ENCODE measurements at places on chromosomes 1 and 21. TPM values are rescaled to one million over a fixed set of nuclear protein-coding genes. Genes with fewer than 3 reads are reported as not detected.

GRCh38 chr21:36338975-36339374 is 19.0 kb downstream of the MORC3 start:
- H3K4me3 ChIP-seq, result no peak overlapping the region
- H3K4me1 ChIP-seq, result no peaks in the 10 kb centered on the region
- DNase-seq, result no peak
- H3K27me3 ChIP-seq, result no peaks in the 10 kb centered on the region
- H3K27ac ChIP-seq, result no peak overlapping the region
- H3K36me3 ChIP-seq, result peaks cover 99% of the 10 kb centered on the region

The TENT5C gene
- 15.1 TPM for total RNA-seq

GRCh38 chr1:220680085-220680687 is 10.0 kb upstream of the C1orf115 start:
- H3K4me3 ChIP-seq, result no peak overlapping the region
- no peaks in the 10 kb centered on the region for H3K4me1 ChIP-seq
- no peak for DNase-seq
- no peak overlapping the region for H3K27ac ChIP-seq

GRCh38 chr1:167937709-167938010 is 788 bp upstream of the MPC2 start:
- peaks cover 33% of the 10 kb centered on the region for H3K4me1 ChIP-seq
- peak overlapping the region; percentile 93 for H3K27ac ChIP-seq
- no peak for DNase-seq
- no peaks in the 10 kb centered on the region for H3K27me3 ChIP-seq

DNA sequence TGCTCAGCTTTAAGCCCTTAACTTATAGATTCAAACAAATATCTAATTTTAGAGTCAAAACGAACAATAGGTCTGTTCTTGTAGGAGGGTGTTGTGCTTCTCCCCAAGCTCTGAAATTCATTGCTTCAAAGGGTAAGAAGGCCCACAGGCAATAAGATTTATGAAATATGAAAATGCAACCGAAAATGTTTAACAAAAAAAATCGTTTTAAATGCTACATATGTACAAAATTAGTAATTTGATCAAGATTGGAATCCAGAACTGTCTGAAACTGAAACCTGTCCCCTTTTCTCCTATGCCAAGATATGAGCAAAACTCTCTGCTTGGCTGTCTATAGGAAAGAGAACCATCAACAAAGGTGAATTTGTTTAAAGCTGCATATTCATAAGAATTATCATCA is 534.3 kb downstream of the PLPP3 start:
- no peak overlapping the region for H3K4me3 ChIP-seq
- no peaks in the 10 kb centered on the region for H3K27me3 ChIP-seq
- no peak overlapping the region for H3K27ac ChIP-seq
- no peak for DNase-seq
- H3K4me1 ChIP-seq, result no peaks in the 10 kb centered on the region

- H3K4me3 ChIP-seq, result peak overlapping the region; percentile 94
- H3K36me3 ChIP-seq, result no peaks in the 10 kb centered on the region
- DNase-seq, result peak; percentile 67
Measured at GRCh38 chr1:52032785-52033131, 852 bp downstream of the KTI12 start.

DNA sequence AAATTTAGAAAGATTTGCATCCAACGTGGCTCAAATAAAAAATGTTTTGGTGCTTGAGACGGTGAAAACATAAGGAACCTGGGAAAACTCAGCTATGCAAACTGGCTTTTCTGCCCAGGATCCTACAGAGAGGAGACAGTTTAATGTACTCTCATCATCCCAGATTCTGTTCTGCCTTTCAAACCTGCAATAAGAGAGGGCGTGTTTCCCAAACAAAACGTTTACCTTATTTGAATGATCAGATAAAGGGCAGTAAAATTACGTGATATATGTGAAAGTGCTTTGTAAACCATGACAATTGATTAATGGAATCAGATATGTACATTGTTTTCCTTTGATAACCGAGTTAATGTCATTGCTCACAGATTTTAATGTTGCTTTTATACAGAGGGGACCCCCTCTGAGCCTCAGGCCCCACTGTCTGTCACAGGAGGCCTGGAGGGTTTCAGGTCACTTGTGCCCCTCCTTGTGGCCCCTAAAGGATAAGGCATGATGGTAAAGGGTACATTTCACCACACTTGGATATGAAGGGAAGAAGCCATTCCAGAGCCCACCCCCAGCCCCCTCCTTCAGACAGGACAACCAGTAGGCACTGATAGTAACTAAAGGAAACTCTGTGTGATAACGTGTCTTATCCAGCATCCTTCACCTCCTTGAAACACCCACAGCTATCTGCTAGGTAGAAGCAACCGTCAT is 157.6 kb downstream of the EDEM3 start:
- no peak overlapping the region for H3K27ac ChIP-seq
- H3K4me3 ChIP-seq, result no peak overlapping the region

The CGN gene
- 0.29 TPM for total RNA-seq

DNA sequence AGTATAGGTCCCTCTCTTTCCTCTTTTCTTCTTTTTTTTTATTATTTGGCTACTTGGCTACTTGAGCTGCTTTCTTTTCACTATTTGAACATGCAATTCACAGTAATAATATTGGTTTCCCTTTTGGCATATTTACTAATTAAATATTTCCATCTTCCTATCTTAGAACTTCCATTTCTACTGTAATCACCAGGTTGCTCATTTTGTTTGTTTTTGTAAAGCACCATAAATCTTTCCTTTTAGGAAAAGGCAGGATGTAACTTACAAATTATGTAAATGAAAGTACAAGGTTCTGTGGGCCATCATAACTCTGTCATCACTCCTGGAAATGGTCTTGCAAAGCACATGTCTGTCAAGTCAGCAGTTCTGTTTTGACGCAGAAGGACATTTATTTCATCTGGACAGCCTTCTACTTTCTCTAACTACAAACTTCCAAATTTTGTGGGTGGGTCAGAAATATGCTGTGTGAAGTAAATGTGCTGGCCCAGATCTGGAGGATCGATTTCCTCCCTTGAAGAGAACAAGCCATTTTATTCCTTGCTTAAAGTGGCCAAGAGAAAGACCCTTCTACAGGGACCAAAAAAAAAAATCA is 71.7 kb upstream of the TNFSF18 start:
- H3K36me3 ChIP-seq, result no peaks in the 10 kb centered on the region
- peaks cover 11% of the 10 kb centered on the region for H3K4me1 ChIP-seq
- no peaks in the 10 kb centered on the region for H3K27me3 ChIP-seq

GRCh38 chr1:176575991-176576390 is 113.0 kb downstream of the PAPPA2 start:
- H3K4me3 ChIP-seq, result no peak overlapping the region
- no peak for DNase-seq
- no peaks in the 10 kb centered on the region for H3K27me3 ChIP-seq
- H3K4me1 ChIP-seq, result no peaks in the 10 kb centered on the region
- H3K36me3 ChIP-seq, result no peaks in the 10 kb centered on the region

- H3K36me3 ChIP-seq, result no peaks in the 10 kb centered on the region
- no peaks in the 10 kb centered on the region for H3K4me1 ChIP-seq
- H3K4me3 ChIP-seq, result no peak overlapping the region
- DNase-seq, result no peak
- no peak overlapping the region for H3K27ac ChIP-seq
Measured at GRCh38 chr1:5827516-5827915, 164.7 kb downstream of the NPHP4 start.

The TMEM240 gene
- 4.9 TPM for total RNA-seq

GRCh38 chr1:45999507-45999906 is 132.9 kb downstream of the PIK3R3 start:
- H3K4me3 ChIP-seq, result no peak overlapping the region
- no peaks in the 10 kb centered on the region for H3K4me1 ChIP-seq
- no peak for DNase-seq
- H3K27me3 ChIP-seq, result no peaks in the 10 kb centered on the region
- peaks cover 47% of the 10 kb centered on the region for H3K36me3 ChIP-seq

GRCh38 chr1:195197116-195197515 is 1411.1 kb downstream of the KCNT2 start:
- H3K27me3 ChIP-seq, result no peaks in the 10 kb centered on the region
- no peak overlapping the region for H3K27ac ChIP-seq
- no peak for DNase-seq
- no peak overlapping the region for H3K4me3 ChIP-seq
- no peaks in the 10 kb centered on the region for H3K4me1 ChIP-seq

DNA sequence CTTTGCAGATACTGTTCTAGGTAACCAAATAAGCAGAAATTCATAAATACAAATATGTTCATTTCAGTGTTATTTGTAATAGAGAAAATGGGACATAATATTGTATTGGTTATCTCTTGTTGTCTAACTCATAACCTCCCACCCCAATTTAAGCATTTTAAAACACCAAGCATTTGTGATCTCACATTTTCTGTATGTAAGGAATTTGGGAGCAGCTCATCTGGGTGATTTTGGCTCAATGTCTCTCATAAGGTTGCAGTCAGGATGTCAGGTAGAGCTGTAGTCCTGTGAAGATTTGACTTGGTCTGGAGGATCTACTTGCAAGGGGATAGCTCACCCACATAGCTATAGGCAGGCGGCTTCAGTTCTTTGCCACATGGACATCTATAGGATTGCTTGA is 29.5 kb downstream of the CEP350 start:
- H3K27ac ChIP-seq, result no peak overlapping the region
- no peak for DNase-seq
- H3K36me3 ChIP-seq, result peaks cover 3% of the 10 kb centered on the region

DNA sequence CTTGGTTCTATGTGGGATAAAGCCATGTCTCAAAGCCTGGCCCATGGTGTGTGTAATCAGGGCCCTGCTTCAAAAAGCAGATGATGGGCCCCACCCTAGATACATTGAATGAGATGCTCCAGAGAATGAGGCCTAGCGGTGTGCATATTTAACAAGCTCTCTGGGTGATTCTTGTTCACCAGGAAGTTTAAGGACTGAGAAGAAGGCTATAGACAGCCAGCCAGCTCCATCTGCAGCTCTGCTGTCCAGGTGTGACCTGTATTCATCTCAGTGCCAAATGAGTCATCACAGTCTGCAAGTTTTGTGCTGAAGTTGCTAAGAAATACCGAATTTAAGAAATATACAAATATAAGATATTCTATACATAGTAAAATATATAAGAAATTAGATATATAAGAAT is 182.0 kb upstream of the RUNX1 start:
- no peak overlapping the region for H3K4me3 ChIP-seq
- H3K4me1 ChIP-seq, result no peaks in the 10 kb centered on the region
- H3K36me3 ChIP-seq, result no peaks in the 10 kb centered on the region
- no peak for DNase-seq

DNA sequence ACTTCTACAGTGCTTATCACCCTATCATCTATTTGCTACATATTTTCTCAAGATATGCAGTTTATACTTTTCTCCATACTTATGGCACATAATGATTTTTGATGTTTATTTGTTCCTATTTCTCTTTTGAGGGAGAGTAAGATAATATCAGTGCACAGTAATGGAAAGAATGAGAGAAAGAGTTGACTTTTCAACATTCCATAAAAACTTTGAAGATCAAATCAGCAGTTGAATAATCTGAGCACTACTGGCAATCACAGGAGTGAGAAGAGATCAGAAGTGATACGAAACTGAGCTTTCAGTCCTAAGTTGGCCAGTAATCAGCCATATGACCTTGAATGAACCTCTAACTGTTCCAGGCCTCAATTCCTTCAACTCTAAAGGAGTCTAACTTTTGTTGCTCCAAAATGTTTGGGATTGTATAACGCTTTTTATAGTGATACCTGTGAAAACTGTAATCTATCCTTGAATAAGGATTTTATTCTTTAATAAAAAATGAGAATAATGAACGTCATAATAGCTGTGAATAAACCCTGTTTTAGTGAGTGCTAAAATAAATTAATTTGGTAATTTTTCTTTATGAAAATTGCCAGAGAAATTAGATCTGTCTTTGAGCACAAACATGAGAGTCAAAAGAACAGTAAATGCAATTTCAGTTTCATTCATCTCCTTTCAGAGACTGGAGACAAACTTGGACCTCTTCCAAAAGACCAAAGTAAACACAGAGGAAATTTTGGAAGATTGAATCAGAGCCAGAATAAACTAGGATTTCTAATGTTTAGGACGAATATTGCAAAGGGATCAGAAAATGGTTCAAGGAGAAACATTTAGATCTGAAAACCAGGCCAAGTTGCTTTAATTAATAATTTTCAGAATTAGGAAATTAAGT is 309.9 kb downstream of the ADGRL2 start:
- peaks cover 13% of the 10 kb centered on the region for H3K4me1 ChIP-seq
- H3K36me3 ChIP-seq, result no peaks in the 10 kb centered on the region
- no peak overlapping the region for H3K27ac ChIP-seq
- H3K27me3 ChIP-seq, result no peaks in the 10 kb centered on the region
- no peak for DNase-seq

Data from heart left ventricle (tissue), 16 donors.